ENCODE measurements at places on chromosomes 13 and 19. TPM values are rescaled to one million over a fixed set of nuclear protein-coding genes. Genes with fewer than 3 reads are reported as not detected.

SLC8A2 gene
- total RNA-seq, result 37.4 TPM

FAM32A gene
- 88.0 TPM for total RNA-seq

SMARCA4 gene
- 88.8 TPM for total RNA-seq

ZIC5 gene
- total RNA-seq, result 2.0 TPM

CFD gene
- 0.98 TPM for total RNA-seq

ZNF534 gene
- total RNA-seq, result 2.7 TPM

LILRA2 gene
- not detected for total RNA-seq

TMEM255B gene
- total RNA-seq, result under 0.01 TPM

ZNF221 gene
- 23.8 TPM for total RNA-seq

ZNF708 gene
- 47.5 TPM for total RNA-seq

ZNF835 gene
- total RNA-seq, result 4.9 TPM

TICAM1 gene
- total RNA-seq, result 1.5 TPM

DENND1C gene
- total RNA-seq, result 0.25 TPM

LILRB3 gene
- total RNA-seq, result not detected

KIR3DL1 gene
- not detected for total RNA-seq

LYPD3 gene
- 0.49 TPM for total RNA-seq

VN1R2 gene
- total RNA-seq, result not detected
